ENCODE measurements at places on chromosomes 4 and X.

DNA sequence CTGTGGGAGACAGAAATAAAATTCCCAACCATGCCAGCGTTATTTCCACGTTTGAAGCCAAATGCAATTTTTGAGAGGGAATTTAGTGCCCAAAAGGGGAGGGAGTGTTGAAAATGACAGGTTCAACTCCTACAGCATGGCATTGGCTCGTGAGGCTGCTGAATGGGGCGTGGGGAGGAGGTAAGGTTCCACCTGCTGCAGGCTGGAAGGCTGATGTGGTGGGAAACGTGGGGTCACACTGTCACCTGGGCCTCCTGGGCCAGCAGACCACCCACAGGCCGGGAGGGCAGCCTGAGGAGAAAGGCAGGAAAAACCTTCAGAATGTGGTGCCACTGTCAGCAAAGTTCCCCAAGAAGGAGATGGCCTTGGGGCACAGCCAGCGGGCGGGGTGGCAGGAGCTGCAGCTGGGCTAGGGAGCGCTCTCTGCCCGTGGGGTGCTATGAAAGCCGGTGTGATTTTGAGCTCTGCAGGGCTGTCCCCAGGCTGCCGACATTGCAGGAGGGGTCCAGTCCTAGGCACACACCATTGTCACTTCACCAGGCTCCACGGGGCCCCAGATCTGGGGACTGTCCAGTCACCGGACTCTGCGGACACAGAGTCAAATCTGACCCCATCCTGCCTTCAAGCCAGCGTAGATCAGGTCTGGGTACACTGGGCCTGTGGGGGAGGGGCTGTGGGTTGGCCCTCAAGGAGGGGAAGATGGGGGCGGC lies 19.6 kb downstream of the MSANTD1 start:
- no peak for DNase-seq

- no peak for DNase-seq
These were observed 259.2 kb downstream of the MAPK10 start for GRCh38 chr4:86100539-86101215.

DNA sequence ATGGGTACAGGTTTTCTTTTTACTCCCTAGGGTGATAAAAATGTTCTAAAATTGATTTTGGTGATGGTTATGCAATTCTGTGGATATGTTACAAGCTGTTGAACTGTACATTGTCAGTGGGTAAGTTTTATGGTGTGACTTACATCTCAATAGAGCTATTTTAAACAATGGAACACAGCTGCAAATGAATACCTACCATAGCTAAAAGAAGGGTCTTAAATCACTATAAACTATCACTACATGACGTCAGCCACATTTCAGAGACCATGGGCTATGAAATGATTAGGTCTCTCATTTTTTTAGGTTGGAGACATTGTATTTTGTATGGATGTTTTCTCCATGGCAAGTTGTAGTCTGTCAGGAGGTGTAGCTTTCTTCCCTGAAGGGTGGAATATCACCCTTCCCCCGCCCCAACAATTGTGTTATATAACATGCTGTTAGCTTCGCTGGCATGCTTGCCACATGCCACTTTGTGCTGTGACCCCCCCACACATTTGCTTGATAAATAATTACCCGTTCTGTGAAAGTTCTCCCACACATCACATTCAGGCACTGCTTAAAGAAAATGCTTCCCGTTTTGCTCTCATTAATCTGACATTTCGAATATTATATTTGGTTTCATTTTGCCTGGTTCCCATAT lies 159.7 kb downstream of the ARHGAP10 start:
- DNase-seq = no peak

GRCh38 chr4:56052481-56052880 lies 103.7 kb downstream of the CEP135 start:
- no peak for DNase-seq

DNA sequence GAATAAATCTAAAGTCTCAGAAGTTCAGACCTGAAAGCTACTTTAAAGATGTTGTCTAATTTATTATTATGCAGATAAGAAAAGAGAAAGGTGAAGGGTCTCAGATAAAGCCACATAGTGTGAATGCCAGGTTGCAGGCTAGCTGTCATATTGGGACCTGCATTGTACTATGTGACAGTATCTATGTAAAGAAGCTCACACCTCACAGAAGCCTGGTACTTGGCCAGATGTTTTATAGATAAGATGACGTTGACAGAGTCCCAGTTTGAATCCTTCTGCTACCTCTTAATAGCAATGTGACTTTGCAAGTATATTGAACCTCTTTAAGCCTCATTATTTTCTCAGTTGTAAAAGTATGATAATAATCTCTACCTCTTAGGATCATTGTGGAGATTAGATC lies 227.0 kb downstream of the SPRY1 start:
- DNase-seq = no peak

DNA sequence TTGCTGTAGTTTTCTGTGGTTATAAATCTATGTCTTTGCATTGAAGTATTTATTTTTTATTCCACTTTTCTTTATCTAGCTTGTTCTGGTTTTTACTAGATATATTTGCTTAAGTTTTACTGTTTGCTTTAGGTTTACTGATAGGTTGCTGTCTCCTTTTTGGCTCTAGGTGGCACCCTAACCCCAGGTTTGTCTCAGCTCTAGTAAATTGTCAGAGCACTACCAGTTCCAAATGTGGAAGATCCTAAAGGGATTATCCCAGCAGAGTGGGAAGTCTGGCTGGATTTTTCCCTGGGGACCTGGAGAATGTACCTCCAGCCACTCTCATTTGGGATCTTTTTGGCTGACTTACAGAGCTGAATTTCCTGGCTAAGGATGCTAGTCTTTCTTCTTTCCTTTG lies 106.1 kb downstream of the PBDC1 start:
- peak; percentile 18 for DNase-seq

DNA sequence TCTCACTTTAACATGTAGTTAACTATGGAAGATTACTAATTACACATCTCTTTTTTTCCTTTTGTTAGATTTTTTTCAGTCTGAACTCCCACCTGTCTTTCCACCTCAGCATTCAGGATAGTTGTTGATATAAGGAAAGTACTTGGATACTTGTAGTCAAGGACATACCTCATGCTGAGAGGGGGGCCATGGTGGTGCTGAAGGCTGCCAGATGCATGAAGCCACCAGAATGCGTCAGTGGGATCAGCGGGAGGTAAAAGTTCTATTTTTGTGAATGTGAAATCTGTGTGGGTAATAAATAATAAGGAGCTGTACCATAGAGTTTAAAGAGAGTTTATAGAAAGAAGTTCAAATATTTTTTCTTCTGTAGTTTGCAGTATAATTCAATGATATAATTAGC lies 13.1 kb upstream of the NDST4 start:
- peak; percentile 91 for DNase-seq

DNA sequence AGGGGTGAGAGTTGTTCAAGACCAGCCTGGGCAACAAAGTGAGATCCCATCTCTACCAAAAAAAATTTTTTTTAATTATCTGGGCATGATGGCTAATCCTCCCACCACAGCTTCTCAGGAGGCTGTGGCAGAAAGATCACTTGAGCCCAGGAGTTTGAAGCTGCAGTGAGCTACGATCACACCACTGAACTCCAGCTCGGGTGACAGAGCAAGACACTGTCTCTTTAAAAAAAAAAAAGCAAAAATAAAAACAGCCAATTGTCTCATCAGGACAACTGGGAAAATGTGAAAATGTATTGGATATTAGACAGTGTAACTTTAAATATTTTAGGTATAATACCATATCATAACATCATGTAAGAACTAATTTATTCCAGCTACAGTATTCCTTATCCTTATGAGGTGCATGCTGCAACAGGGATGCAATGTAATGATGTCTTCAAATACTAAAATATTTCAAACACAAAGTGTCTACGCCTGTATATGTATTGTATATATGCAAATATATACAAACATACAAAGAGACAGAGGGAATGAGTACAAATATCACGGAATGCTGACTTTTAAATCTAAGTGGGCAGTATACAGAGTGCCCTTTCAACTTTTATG lies 17.2 kb downstream of the FAM13A start:
- DNase-seq = no peak

DNA sequence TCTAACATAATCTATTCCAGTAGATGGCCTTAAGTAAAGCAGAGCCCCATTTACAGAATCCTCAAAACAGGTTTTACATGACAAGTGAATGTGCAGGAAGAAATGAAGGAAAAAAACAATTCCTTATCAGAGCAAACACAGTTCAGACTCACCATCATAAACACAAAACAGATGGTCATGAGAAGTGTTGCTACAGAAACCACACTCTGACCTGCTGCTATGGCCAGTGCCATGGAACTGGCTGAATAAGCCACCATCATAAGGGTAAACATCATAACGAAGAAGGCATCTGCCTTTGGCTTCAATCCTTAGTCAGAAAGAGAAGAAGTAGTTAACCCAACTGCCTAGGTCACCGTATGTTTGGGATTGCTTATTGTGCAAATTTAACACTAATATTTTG lies 61.1 kb downstream of the ABCG2 start:
- no peak for DNase-seq

DNA sequence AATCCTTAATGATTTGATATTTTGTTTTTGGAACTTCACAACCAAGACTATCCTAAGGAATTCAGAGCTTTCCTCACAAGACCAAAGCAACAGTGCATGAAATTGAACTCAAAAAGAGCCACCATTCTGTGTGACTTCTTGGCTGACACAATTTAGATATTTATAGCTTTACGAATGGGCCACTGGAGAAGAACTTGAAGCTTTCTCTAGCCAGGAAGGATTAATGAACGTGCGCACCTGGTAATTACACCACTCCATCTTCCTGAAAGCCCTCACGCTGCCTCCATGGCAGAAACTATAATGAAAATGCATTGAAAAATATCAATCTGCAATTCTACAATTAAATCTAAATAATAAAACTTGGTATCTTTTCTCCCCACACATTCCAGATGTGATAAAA lies 1057.8 kb downstream of the DMD start:
- DNase-seq = no peak

GRCh38 chrX:72254816-72255215 lies 16.0 kb upstream of the ERCC6L start:
- DNase-seq = peak; percentile 69

DNA sequence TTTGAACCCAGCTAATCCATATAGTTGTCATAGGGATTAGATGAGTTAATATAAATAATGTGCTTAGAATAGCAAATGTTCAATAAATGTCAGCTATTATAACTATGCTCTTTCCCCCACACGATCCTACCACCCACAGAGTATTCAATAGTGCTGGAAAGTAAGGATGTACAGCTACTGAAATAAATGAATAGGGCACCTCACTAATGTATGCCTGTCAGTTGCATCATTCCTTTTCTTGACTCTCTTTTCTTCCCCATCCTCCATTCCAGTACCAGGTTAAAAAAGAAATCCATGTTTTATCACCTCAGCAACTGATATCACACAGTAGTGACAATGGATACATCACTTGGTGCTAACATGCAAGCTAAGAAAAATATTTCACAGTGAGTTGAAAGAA lies 42.8 kb upstream of the GPM6B start:
- no peak for DNase-seq

GRCh38 chrX:110250847-110251246 lies 67.0 kb downstream of the AMMECR1 start:
- no peak for DNase-seq

GRCh38 chr4:112979881-112980421 lies 69.5 kb upstream of the ANK2 start:
- no peak for DNase-seq

- no peak for DNase-seq
These were observed 174.0 kb downstream of the ADAM29 start for GRCh38 chr4:175092114-175092513.

- DNase-seq = no peak
These were observed 3.4 kb downstream of the SEPTIN11 start for GRCh38 chr4:76952656-76953582.

- DNase-seq = no peak
These were observed 98.2 kb upstream of the ARSJ start for GRCh38 chr4:114077610-114078009.

DNA sequence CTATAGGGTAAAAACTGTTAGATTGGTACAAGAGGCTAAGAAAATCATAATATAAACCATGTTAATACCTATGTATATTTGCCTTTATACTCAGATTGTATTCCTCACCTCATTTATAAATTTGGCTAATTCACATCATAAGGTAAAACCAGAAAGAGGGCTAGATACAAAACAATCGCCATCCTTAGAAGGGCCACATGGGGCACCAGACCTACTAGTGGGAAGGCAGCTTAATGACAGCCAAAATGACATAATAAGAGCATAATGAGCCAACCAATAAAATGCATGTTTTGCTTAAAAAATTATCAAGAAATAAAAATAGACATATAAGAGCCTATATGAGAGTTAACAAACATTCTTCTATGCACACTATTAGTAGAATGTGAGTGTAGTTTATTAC lies 107.3 kb upstream of the PRDX4 start:
- no peak for DNase-seq

GRCh38 chr4:71257761-71258160 lies 81.1 kb upstream of the SLC4A4 start:
- no peak for DNase-seq

DNA sequence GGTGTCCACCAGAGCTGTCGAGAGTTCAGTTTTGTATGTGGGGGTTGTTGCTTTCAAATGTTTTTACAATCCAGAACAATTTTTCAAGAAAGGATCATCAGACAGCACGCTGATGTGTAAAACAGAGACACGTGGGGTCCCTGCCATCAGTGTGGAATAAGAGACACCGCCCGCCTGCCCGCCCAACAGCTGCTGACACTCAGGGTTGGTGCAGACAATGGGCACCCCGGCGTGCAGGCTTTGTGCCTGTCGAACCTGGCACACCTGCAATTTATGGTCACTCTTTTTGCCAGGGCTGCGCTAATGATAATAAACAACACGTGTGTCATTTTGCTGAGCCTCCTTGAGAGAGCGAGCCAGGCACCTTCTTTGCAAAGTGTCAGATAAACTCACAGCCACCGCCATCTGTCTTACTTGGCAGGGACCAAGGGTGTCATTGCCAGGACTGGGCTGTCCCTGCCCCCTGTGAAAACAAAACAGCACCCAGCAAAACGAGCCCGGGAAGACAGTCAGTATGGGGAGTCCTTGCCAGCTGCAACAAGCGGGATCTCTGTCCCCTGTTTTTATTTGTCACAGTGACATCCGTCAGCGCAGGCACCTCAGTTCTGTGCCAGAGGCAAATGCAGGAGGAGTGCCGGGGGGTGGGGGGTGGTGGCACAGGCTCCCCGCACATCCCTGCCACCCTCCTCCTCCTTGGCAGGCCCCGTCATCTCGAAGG lies 69.1 kb downstream of the PSAPL1 start:
- peak; percentile 68 for DNase-seq

GRCh38 chr4:146132445-146132844 lies 43.1 kb upstream of the LSM6 start:
- no peak for DNase-seq

DNA sequence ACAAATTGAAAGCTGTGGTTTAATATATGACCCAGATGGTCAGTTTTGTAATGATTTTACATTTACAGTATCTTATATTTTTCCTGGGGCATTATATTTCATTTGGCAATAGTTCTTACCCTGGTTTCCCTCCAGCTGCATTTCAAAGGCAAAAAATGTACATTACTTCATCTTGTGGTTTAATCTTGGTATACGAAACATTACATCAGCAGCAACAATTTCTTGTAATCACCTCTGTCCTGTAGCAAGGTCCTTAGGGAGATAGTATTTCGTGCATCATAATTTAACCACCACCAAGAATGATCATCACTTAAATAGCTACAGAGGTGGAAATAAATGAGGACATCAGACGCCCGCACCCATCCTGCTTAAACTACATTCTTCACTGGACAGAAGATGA lies 48.8 kb downstream of the HS6ST2 start:
- no peak for DNase-seq

Measured in NCI-H146 (cell line).